ENCODE measurements at places on chromosomes 11 and 22. TPM values are rescaled to one million over a fixed set of nuclear protein-coding genes. Genes with fewer than 3 reads are reported as not detected.
A peak's percentile ranks its signal among the peaks of the same experiment; 100 is the strongest.

GRCh38 chr11:86876716-86877234 is 76.4 kb downstream of the PRSS23 start:
- DNase-seq: no peak

DNA sequence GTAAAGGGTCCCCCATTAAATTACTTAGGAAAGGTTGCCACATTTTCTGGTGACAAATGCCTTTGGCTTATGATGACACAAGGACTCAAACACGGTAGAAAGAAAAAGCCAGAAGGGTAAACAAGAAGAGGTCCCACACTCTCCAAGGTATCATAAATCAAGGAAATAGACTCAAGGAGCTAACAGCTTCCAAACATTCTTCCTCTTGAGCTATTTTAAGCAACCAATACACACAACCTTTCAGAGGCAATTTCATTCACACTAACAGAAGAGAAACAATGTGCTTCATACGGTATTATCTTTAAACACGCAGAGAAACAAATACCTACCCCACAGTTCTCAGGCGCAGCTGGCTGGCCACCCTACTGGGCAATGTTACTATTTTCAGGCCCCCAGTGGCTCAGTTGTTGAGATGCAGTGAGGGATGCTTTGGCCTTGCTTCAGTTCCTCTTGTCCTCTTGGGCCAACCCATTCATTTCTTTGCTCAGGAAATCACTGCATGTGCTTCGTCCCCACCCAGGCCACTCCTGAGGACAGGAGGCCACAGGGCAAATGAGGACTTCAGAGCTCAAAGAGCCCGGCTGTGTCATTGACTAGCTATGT is 15.8 kb downstream of the ABTB2 start:
- no peak for DNase-seq

DNA sequence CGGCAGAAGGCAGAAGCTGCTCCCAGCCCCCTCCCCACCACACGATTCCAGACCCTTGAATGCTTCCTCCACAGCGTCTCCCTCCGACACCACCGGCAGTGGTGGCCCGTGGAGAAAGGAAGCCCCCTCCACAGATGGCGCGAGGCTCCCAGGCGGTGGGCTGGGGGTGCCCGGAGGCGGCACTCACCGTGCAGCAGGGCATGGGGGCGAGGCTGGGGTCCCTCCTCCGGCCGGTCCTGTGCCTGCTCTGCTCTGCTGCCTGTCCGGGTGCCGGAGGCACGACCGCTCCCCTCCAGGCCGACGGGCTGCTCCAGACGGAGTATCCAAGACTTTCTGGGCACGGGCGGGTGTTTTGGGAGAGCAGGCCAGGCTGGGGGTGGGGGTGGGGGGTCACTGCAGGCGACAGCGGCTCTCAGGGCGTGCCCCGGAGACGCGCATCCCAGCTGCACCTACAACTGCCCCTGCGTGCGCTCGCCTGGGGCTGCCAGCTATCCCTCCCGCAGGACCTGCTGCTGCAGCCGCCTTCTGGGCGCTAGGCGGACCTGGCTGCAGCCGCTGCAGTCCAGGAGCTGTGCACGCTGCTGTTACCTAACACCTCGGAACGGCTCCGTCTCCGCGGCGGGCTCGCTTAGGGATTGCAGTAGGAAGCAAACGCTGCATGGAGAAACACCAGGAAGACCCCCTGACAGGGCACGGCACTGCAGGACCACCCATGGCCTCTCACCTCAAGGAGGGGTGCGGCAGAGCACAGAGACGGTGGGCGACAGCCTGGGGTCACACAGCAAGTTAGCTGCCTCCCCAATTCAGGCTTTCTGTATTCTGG is 15.2 kb downstream of the MRGPRG start:
- DNase-seq: no peak

- peak; percentile 53 for DNase-seq
These were observed 15.6 kb upstream of the CYP2R1 start for GRCh38 chr11:14907411-14908213.

GRCh38 chr22:40123387-40123786 is 54.3 kb upstream of the TNRC6B start:
- DNase-seq: peak; percentile 73

- DNase-seq: peak; percentile 48
These were observed 5.8 kb downstream of the GRIK4 start for GRCh38 chr11:120517390-120517761.

DNA sequence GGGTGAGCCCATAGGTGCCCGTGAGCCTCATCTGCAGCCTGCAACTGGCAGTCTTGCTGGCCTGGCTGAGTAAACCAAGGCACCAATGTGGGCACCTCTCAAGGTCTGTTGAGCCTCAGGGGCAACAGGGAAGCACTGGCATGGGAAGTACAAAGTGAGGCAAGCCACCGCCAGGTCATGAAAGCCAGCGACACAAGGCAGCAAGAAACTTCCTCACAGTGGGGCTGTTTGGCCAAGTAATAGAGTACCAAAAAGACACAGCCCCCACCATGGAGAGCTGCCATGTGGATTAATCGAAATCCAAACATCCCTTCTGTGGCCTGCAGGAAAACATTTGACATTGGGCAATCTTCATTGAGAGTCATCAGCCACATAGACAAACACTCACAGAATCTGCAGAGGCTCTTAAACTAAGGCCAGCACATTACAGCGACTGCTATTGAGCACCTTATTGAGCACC is 43.6 kb upstream of the FIBIN start:
- DNase-seq: no peak

DNA sequence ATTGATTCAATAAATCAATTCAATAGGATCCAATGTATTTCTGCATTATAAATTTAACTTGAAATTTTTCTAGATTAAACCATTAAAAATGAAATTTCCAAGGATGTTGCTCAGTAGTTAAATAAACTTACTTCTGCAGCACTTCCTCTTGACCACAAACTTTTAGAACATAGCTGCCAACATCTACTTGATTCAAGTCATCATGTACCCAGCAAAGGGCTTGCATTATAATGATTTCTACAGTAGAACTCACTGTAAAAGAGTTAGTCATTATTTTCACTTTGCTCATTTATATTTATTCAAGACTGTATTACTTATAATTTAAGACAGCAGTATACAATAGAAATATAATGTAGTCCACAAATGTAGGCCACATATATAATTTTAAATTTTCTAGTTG is 59.2 kb downstream of the PIK3C2A start:
- DNase-seq: no peak

- peak; percentile 15 for DNase-seq
These were observed 813.2 kb downstream of the BRD1 start for GRCh38 chr22:49014227-49015201.

DNA sequence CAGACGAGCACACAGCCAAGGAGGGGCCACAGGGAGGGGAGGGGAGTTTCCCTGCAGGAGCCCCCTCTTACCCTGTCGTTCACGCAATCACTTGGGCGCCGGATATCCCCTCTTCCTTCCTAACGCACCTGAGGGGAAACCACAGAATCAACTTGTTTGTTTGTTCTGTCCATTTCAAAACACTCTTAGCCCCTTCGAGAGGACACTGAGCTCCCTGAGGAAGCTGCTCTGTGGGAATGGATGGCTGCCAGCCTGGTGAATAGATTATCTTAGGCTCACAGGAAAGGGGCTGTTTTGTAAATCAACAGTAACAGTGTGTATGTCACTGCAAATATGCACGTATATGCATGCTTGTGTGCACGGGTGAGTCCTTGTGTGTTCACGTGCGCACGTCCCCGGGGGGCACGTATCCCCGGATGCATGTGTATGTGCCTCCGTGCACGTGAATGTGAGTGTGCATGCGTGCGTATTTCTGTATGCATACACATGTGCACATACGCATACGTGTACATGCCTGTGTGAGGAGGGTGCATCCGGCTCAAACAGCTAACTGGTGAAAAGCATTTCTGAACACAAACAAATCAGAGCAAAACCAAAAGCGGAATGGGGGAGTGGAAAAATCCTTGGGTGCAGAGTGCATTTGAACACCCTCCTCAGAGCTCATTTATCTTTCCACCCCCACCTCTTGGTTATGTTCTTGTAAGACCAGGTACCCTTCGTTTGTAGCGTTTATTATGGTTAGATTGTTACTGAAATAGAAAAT is 7.2 kb downstream of the ARSA start:
- DNase-seq: peak; percentile 90

DNA sequence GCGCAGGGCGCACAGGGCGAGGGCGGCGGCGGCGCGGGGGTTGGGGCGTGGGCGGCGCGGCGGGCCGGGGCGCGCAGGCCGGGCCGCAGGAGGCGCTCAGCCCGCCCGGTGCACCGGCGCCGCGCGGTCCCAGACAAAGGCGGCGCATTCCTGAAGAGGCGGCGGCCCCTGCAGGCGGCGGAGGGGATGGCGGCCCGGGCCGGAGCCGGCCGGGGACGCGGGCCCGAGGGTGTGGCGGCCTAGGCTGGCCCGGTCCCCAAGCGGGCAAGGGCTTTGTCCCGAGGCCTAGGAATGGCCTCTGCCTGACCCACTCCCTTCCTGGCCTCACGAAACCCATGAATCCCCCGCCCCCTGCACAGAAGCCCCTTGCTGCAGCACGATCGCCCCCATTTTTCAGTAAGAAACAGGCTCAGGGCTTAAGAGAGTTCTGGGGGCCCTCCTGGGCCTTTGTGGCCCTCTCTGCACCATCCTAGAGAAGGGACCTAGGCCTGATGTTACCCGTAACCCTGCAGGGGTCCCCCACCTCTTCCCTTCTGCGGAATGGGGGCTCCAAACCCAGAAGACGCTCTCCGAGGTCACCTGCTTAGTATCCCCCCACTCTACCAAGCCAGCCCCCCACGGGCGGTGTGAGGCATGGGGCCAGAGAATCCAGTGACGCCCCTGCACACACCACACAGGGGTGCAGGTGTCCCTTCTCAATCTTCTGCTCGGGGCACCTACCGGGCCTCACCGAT is at the start of gene RTN4R:
Gene RTN4R (minus strand): TSS at position 40 of the 734 bp plus-strand sequence. CDS start 226 bp downstream, outside the sequence.
- peak; percentile 40 for DNase-seq

- DNase-seq: peak; percentile 45
These were observed 28.0 kb downstream of the ZC3H12C start for GRCh38 chr11:110121204-110121603.

- no peak for DNase-seq
These were observed 26.7 kb downstream of the TREH start for GRCh38 chr11:118652681-118653181.

- DNase-seq: no peak
These were observed 682 bp upstream of the OR5M11 start for GRCh38 chr11:56543739-56544138.

GRCh38 chr22:45769569-45770210 is 98.1 kb downstream of the ATXN10 start:
- DNase-seq: no peak

DNA sequence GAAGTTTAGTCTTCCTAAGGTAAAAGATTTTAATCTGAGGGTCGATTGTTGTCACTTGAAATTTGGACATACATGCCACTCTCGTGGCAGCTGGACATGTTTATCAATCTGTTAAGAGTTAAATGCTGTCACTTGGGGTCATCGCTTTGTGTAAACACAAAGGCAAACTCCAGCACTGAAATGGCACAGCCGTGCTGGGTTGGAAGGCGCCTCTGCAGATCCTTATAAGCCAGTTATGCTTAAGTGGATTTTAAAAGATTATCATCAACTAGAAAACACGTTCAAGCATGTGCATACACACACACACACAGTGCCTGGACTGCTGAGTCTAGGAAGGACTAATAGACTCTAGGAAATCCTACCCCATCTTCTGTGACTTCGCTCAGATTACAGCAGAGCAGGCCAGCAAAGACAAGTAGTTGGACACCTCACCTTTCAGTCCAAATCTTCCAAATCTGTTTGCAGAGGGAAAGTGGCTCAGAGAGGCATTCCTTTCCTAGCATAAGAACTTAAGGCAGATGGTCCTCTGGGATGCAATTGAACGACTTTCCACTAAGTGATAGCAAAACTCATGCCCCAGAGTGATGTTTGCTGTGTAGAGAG is 83.7 kb downstream of the CACNG2 start:
- no peak for DNase-seq

GRCh38 chr11:14052198-14052597 is 89.7 kb downstream of the SPON1 start:
- no peak for DNase-seq

GRCh38 chr11:33980897-33981296 is 70.6 kb upstream of the CAPRIN1 start:
- DNase-seq: no peak

GRCh38 chr11:66912911-66913310 is 45.3 kb downstream of the PC start:
- no peak for DNase-seq

DNA sequence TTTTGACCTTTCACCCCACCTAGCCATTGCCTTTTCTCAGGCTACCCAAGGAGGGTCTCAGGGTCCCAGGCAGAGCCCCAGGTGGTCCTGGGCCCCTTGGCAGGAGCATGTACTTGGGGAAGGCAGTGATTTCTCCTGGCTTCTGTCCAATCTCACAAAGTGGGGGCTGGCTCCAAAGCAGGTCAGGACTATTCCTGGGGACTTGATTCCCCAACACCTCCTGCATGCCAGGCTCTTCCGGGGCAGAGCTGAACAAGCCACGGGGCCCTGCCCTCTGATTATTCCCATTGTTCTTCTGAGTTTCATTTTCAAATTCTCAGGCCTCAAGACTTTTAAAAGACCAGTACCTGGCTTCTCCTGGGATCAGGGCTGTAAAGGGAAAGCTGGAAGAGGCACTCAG is 1.5 kb upstream of the TCF20 start:
- DNase-seq: no peak

- DNase-seq: peak; percentile 73
These were observed 52.5 kb upstream of the TTC12 start for GRCh38 chr11:113261709-113262475.

DNA sequence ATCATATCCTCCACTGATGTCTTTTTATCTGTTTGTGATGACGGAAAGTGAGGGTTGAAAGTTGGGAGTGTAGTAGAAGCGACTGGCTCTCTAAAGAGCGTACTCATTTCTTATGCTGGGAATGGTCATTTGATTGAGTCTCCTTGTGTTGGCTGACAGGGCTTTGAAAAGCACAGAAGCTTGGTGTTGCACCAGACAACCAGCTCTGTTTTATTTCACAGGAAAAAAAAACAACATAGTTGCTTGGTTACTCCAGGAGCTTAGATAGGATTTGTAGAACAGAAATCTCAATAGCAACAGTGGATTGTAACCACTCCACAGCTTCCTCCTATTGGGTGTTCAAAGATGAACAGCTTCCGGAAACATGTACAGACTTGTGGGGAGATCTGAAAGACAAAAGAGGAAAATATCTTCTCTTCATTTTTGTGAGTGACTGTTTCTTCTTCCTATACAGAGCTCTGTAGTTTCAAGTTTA is 2.7 kb downstream of the RBM14 start:
- peak; percentile 97 for DNase-seq

GRCh38 chr11:133560472-133560855 is 28.2 kb upstream of the OPCML start:
- peak; percentile 45 for DNase-seq

The SHANK2 gene
- 40.0 TPM for total RNA-seq

The OR4D5 gene
- total RNA-seq: 7.2 TPM

The GLYAT gene
- 55.4 TPM for total RNA-seq

The CARD16 gene
- 6.7 TPM for total RNA-seq

The MIAT gene
- 3.6 TPM for total RNA-seq

The FOLR2 gene
- 29.9 TPM for total RNA-seq

The OR2AT4 gene
- 10.1 TPM for total RNA-seq

The ZBTB16 gene
- 83.3 TPM for total RNA-seq

The ADM2 gene
- 0.72 TPM for total RNA-seq

The OR52I1 gene
- 5.5 TPM for total RNA-seq

The MRGPRE gene
- total RNA-seq: 0.48 TPM

The NECTIN1 gene
- total RNA-seq: 4.1 TPM

The B4GALNT4 gene
- 7.2 TPM for total RNA-seq

The OR52M1 gene
- total RNA-seq: 1.9 TPM

Data from umbilical cord (tissue), 2 donors.